ENCODE measurements at places on chromosomes 4 and X.

- no peak for DNase-seq
These were observed at the start of gene PLAC8 for GRCh38 chr4:83114576-83114975. Gene PLAC8, minus strand, starts transcription at chr4:83114729. Its CDS starts 6,808 bp downstream, at chr4:83107921.

- no peak for DNase-seq
These were observed 1.5 kb downstream of the RBPJ start for GRCh38 chr4:26322346-26322745.

- DNase-seq, result no peak
These were observed 14.9 kb upstream of the RRAGB start for GRCh38 chrX:55702671-55703070.

GRCh38 chr4:40672528-40673522, 43.2 kb upstream of the RBM47 start:
- DNase-seq, result no peak

Measured in esophagus squamous epithelium (tissue), 5 donors.